Activated CD8-positive, alpha-beta T cell treated with anti-CD3 and anti-CD28 coated beads for 36 hours (primary cell): ENCODE measurements at places on chromosomes 3 and 15. TPM values are rescaled to one million over a fixed set of nuclear protein-coding genes. Genes with fewer than 3 reads are reported as not detected.

DNA sequence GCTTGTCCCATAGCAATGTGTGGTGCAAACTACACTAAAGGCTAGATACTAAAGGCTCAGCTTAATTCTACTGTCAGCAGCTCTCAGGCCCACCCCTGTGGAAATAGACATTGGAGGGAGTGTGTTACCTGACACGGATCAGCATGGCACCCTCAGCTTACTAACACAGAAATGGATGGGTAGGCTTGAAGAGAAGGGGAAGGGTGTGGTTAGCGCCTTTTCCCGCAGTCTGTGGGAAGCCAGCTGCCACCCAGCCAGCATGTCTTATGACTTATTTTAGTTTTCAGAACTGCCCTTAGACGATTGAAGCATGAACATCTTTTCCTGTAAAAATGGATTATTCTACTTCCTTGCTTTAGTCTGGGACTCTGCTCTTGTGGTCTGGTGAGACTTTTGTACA lies 25.8 kb upstream of the ADPGK start:
- no peak for DNase-seq

GRCh38 chr15:65171428-65171827 lies 13.7 kb downstream of the CLPX start:
- no peak for DNase-seq

DNA sequence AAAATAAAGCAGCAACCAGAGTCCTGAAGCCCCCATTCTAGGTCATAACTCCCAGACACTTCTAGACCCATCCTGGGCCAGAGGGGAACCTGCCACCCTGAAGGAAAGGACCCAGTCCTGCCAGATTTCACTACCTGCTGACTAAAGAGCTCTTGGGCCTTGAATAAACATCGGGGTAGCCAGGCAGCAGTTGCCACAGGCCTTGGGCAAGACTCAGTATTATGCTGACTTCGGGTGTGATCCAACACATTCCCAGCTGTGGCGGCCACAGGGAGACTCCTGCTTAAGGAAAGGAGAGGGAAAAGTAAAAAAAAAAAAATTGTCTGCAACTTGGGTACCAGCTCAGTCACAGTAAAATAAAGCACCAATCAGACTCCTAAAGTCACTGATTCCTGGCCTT lies 23.8 kb downstream of the NEDD4 start:
- no peak for DNase-seq

GRCh38 chr3:147921051-147921450 lies 511.9 kb downstream of the ZIC1 start:
- no peak for DNase-seq

- no peak for DNase-seq
Measured at GRCh38 chr3:178088963-178089362, 447.3 kb upstream of the KCNMB2 start.

- no peak for DNase-seq
Measured at GRCh38 chr3:55283441-55283925, 203.6 kb downstream of the WNT5A start.

DNA sequence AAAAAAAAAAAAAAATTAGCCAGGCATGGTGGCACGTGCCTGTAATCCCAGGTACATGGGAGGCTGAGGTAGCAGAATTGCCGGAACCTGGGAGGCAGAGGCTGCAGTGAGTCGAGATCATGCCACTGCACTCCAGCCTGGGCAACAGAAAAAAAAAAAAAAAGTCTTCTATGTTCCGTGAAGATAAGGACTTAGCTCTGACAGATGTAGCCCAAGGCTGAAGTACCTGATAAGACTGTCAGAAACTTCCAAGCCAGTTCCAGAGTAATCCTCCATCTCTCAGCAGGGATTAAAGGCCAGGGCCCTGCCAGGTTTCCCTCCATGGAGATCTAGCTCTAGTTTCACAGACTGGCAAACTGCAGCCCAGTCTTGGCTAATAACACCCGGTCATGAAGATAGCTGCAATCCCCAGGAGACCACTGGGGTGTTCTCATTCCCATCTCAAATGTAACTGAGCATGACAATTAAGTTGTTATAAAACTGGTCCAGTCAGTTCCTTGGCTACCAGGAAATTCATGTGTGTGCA lies 8.5 kb downstream of the CDCP1 start:
- no peak for DNase-seq

- no peak for DNase-seq
Measured at GRCh38 chr3:174398761-174399160, 460.4 kb upstream of the NAALADL2 start.

DNA sequence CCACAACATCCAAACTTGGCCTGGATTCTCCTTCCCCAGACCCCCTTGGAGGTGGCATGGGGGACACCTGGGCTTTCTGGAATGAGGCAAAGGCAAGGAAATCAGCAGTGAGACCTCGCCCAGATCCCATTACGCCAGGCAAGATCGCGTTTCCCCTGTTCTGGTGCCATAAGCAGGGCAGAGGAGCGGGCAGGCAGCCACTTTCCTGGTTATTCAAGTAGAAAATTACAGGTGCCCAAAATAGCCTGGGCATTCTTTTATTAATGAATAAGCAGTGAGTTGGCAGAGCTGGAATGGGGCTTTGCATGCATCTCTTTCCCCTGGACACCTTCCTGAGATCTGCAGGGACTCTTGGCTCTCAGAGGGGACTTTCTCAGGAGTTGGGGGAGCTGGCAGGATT lies 31.5 kb upstream of the FAM107A start:
- no peak for DNase-seq

GRCh38 chr3:58824285-58824684 lies 157.7 kb upstream of the FAM3D start:
- peak; percentile 58 for DNase-seq

- no peak for DNase-seq
Measured at GRCh38 chr3:152430223-152431002, 161.7 kb downstream of the MBNL1 start.

DNA sequence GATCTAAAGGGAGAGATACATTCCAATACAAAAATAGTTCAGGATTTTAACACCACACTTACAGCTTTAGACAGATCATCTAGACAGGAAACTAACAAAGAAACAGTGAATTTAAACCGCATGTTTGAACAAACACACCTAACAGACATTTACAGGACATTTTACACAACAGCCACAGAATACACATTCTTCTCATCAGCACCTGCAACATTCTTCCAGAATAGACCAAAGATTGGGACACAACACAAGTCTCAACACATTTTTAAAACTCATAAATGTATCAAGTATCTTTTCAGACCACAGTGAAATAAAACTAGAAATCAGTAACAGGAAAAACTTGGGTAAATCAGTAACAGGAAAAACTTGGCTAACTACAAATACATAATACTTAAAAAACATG lies 256.3 kb downstream of the MCTP2 start:
- no peak for DNase-seq

GRCh38 chr3:188234132-188234531 lies 80.2 kb downstream of the LPP start:
- no peak for DNase-seq

- no peak for DNase-seq
Measured at GRCh38 chr3:150483226-150483625, 63.1 kb downstream of the SERP1 start.

Gene FBXO40
- not detected for total RNA-seq

Gene ITPR1
- total RNA-seq = 98.2 TPM

Gene FAM107A
- total RNA-seq = not detected

Gene IRAK2
- total RNA-seq = 3.0 TPM

Gene MYZAP
- not detected for total RNA-seq

Gene BNIP2
- 52.2 TPM for total RNA-seq
